Activated CD8-positive, alpha-beta memory T cell treated with anti-CD3 and anti-CD28 coated beads, Interleukin-2, amount 50 U/mL, for 4 hours (primary cell): ENCODE measurements at places on chromosomes 3 and 15.

GRCh38 chr3:6447166-6447801 is 413.6 kb upstream of the GRM7 start:
- DNase-seq: no peak

DNA sequence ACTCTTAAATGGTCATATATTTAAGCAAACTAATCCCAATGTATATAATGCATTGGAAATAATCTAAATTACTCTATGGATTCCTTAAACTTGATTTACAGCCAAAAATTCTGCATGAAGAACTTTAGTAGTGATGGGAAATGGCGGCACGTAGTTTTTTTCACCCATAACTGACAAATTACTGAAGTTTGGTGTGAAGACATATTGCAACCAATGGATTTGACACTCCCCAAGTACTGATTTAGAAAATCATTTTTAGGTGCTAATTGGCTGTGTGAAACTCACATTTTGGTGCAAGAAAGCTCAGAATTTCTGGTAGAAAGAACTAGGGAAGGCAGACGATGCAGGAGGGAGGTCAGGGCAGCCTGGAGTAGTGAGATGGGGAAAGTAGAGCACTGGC is 19.3 kb upstream of the TMEM108 start:
- no peak for DNase-seq

- no peak for DNase-seq
Measured at GRCh38 chr15:31489281-31489680, 162.6 kb downstream of the KLF13 start.

- DNase-seq: no peak
Measured at GRCh38 chr15:77659350-77660321, 26.9 kb upstream of the LINGO1 start.

DNA sequence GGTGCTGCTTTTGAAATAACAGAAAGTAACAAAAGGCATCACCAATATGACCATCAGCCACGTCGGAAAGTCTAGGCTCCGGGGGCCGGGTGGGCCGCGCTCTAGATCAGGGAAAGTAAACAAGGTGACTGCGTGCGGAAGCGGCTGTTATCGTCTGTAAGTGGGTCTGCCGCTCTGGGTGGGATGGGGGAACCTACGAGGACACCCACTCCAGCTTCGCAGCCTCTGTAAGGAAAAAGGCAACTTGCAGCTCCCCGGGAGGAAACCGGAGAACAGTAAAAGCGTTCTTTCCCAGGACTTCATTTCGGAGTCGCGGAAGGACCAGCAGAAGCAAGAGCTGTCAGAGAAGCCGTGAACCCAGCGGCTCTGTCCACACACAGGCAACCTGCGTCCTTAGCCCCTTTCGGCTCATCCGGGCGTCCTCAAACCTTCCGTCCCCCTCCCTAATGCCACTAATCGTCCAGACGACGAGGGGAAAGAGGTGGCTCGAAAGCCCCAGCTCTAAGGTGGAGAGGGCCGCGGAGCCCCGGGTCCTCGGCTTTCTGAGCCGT is 461 bp downstream of the XRN1 start:
- DNase-seq: peak; percentile 41

- no peak for DNase-seq
Measured at GRCh38 chr3:125266971-125267370, 54.4 kb upstream of the SLC12A8 start.

DNA sequence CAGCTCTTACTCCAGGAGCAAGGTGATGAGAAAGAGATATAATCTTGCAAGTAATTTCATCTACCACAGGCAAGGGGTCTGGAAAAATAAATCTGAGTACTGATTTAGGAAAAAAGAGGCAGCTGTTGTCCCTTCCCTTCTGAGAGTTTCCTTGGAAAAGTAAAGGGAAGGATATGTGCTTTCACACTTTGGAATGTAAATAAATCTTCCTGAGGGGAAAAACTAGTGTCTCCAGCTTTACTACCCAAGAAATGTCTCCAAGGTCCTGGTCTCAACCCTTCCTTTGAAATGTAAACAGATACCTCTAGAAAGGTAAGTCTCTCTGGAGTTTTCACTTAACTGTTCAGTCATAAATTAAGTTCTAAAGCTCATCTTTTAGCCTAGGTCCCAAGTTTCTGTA is 102.6 kb downstream of the DPH6 start:
- no peak for DNase-seq

GRCh38 chr3:49278548-49278947 is 1.5 kb upstream of the C3orf62 start:
- DNase-seq: no peak

GRCh38 chr3:187213616-187214015 is 16.3 kb downstream of the RTP1 start:
- no peak for DNase-seq

DNA sequence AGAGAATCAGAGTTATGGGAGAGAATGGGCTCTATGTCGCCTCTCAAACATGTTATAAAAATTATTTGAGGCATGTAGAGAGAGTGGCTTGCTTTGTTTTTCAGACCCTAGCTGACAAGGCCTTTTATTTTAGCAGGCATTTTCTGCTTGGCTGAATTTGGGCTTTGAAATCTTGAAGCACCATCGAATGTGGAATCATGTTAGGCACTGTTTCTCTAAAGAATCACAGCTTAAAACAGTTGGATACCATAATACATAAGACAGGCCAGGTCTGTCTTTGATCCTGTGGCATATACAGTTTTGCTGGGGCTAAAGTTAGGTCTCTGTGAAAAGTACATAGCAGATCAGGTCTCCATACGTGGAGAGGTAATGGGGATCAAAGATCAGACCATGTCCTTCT is 142.7 kb downstream of the NEK11 start:
- DNase-seq: no peak

- DNase-seq: no peak
Measured at GRCh38 chr15:55768670-55769185, 25.8 kb upstream of the PRTG start.

DNA sequence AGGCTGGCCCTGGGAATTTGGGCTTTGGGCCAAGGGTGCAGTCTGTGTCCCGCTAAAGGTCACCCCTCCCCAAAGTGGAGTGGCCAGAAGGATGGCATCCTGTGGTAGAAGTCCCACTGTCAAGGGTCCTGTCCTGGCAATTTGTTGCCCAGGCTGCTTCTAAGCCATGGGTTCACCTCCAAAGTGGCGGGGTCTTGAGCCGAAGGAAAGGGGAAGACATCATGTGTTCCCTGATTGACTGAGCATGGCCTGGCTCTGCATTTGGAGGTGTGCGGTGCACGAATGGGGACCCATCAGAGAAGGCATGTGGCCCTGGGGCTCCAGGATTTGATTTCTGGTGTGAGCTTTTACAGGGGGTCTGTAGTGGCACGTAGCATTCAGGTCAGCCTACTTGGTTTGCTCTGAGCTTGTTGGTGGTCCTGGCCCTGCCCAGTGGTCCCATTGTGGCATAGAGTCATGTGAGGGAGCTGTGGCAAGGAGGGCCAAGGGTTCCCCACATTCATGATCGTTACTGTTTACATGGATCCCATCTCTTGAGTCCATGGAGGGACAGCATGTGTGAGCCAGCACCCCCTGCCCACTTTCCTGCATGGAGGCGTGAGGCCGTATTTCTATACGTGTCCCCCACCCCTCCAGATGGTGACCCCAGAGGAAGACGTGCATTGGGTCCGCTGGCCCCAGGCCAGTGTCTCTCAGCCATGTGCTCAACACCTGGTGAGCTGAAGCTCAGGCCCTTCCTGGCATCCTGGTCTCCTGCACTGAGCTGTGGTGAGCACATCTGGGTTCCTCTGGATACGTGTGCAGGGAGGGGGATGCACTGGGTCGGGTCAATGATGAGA is 225.1 kb downstream of the SNRPN start:
- DNase-seq: no peak

- no peak for DNase-seq
Measured at GRCh38 chr3:12479919-12480427, 4.3 kb upstream of the TSEN2 start.

DNA sequence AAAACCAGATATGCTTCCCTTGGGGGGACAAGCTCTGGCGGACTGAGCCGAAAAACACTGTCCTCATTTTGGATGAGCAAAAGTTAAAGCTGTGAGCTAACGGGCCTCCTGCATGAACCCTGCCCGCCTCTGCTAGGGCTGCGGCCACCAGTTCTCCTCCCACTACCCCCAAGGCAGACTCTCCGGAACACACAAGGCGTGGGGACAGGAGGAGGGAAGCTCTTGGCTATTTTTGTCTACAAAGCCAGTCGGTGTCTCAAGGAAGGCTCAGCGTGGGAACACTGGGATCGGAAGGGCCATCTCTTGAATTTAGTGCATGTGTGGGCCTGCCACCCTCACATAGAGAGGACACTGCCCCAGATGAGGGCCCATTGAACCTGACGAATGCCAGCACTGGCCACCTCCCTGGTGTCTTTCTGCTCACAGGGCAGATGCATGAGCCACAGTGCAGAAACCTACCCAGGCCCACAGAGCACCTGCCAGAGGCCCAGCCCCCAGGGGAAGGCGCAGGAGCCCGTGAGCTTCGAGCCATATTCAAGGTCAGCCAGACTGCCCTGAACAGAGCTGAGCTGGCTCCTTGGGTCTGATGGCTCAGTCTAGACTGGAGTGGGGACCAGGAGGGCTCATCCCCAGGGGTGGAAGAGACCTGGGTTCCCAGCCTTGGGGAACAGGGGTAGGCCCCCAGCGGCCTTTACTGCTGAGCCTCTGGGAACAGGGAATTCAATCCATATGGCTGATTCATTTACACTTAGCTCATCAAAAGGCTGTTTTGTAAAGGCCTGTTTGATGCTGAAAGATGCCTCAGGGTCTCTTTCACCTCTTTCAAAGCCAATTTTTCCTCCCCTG is 38.3 kb downstream of the HCN4 start:
- no peak for DNase-seq

DNA sequence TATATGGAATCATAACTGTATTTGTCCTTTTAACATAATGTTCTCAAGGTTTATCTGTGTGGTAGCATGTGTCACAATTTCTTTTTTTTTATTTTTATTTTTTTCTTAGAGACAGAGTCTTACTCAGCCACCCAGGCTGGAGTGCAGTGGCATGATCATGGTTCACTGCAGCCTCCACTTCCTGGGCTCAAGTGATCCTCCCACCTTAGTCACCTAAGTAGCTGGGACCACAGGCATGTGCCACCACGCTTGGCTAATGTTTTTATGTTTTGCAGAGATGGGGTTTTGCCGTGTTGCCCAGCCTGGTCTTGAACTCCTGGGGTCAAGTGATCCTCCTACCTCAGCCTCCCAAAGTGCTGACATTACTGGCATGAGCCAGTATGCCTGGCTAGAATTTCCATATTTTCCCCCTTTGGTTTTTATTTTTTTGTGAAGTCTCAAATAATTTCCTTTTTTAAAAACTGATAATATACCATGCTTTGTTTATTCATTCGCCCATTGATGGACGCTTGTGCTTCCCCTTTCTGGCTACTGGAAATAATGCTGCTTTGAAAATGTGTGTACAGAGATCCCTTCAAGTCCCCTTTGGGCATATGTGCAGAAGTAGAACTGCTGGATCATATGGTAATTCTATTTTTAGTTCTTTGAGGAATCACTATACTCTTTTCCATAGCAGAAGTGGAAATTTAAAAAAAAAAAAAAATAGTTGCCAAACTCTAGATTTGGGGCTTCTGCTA is 28.4 kb downstream of the TMEM40 start:
- no peak for DNase-seq

DNA sequence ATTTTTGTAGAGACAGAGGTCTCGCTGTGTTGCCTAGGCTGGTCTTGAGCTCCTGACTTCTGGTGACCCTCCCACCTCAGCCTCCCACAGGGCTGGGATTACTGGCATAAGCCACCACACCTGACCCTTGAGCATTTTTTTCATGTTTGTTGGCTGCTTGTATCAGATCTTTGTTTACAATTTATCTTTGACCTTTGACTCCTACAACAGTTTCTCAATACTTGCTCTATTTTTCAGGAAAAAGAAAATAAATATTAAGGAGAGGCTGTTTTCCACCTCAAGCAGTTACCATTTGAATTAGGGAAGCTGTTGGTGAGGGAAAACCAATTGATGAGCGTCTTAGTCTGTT is 44.5 kb downstream of the LIMD1 start:
- no peak for DNase-seq

GRCh38 chr3:24802614-24803013 is 308.0 kb upstream of the THRB start:
- no peak for DNase-seq

DNA sequence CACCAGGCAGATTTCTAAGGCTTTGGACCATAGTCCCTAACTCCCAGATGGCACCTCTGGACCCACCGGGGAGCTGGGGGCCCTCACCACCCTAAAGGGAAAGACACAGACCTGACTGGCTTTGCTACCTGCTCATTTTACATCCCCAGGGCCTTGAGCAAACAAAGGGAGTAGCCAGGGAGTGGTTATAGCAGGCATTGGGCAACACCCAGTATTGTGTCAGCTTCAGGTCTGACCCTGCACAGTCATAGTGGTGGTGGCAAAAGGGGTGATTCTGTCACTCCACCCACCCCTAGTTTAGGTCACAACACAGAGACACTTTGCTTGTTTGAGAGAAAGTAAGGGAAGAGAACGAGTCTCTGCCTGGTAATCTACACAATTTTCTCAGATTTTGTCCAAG is 352.5 kb downstream of the DIPK2A start:
- DNase-seq: no peak

DNA sequence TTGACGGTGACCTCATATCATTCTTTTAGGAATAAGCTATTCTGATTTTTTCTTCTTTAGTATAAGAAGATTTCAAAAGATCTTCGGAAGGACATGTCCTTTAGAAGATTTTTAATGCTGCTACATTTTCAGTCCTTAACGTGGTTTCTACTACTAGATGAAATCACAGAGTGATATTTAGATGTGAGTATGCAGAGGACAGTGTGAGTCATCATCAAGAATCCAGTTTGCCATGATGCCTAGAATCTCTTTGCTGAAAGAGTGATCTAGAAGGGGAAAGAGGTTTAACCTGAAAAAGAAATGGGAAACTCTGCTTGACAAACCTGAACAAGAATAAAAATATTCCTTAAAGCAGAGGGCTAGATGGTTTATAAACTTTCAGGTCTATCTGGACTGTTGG is 43.2 kb downstream of the SLC7A14 start:
- no peak for DNase-seq

DNA sequence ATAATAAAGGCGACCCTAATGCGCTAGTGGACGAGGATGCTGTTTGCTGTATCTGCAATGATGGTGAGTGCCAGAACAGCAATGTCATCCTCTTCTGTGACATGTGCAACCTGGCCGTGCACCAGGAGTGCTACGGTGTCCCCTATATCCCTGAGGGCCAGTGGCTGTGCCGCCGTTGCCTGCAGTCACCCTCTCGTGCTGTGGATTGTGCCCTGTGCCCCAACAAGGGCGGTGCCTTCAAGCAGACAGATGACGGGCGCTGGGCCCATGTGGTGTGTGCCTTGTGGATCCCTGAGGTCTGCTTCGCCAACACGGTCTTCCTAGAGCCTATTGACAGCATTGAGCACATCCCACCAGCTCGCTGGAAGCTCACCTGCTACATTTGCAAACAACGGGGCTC is 7.6 kb downstream of the BRPF1 start:
- no peak for DNase-seq

DNA sequence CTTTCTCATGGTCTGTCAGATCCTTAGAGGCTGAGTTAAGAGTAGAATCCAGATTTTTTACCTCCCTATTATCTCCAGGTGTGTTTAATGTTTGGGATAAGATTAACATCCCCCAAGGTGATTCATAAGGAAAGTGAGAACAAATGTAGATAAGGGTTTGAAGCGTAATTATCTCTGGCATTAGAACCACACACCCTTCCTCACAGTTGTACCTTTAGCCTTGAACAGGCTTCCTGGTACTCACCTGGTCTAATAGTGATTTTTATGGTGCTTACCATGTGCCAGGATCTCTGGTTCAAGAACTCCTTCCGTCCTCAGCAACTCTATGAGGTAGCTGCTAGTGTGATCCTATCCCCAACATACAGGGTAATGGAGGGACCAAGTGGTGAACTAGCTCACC is 27.7 kb downstream of the SEMA6D start:
- no peak for DNase-seq

- no peak for DNase-seq
Measured at GRCh38 chr3:169999433-169999832, 32.8 kb downstream of the SEC62 start.
